Activated CD4-positive, alpha-beta T cell treated with anti-CD3 and anti-CD28 coated beads, Interleukin-2, amount 50 U/mL, for 48 hours (primary cell): ENCODE measurements at places on chromosomes 2 and 18.
A peak's percentile ranks its signal among the peaks of the same experiment; 100 is the strongest.

- DNase-seq = no peak
Observed at GRCh38 chr18:40841063-40841462, 1114.0 kb upstream of the PIK3C3 start.

- peak; percentile 30 for DNase-seq
Observed at GRCh38 chr2:10300997-10301940, 1.4 kb upstream of the HPCAL1 start.

DNA sequence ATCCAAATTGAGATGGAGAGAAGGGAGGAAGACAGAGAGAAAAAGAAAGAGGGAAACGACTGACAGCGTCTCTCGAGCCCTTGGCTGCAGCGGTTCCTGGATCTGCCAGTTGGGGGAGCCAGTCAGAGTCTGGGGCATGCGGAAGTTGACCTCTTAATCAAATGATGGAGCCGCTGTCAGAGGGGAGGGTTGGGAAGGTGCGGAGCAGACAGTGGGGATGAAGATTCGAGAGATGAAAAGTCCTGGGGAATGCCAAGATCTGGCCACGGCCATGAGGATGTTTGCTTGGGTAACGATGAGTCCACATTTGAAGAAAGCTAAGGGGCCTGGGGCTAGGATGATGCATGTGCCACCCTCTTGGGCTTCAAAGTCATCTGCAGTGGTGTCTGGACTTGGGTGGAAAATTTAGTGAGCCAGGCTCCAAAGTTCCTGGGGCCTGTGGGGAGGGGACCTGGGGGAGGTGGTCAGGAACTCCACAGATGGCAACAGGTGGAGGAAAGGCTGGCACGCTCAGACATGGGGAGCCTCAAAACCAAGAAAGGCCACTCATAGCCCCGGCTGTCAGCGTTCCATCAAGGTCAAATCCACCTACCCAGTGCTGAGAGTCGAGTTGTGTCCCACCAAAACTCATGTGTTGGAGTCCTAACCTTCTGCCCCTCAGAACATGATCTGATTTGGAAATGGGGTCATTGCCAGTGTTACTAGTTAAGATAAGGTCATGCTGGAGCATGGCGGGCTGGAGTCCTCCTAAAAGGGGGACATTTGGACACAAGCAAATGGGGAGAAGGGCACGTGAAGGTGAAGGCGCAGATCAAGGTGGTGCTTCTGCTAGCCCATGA, 200.1 kb downstream of the NDUFA10 start:
- no peak for DNase-seq

DNA sequence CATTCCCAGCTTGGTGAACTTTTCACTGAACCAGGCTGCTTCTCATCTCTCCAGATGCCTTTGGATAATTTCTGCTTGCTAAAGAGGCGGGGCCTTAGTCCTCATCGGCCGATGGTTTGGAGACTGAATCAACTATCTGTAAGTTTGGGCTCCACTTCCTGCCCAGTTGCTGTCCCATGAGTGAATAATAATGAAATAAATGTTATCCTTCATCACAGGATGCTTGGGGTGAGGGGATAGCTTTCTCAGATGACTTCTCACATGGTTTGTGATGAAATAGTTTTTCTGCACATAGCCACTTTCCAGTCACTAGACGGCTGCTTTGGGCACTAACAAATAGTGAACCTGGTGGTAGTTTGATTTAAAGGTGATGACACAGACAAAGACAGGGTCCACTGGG, 376.6 kb upstream of the TRIB2 start:
- no peak for DNase-seq

DNA sequence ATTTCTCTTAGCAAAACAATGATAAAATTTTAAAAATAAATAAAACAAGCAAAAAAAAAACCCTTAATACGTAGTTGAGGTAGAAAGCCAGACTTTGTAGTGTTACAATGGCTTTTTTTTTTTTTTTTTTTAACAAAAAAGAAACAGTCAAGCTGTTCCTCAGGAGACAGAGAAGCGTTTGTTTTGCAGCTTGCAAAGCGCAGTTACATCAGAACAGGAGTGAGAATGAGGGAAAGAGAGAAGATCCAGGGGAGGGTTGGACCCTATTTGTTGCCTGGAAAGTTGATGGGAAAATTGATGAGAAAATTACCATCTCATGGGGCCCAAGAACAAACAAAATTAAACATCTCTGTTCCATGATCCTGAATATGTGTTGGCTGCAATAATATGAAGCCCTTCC, 146.5 kb downstream of the NETO1 start:
- no peak for DNase-seq

DNA sequence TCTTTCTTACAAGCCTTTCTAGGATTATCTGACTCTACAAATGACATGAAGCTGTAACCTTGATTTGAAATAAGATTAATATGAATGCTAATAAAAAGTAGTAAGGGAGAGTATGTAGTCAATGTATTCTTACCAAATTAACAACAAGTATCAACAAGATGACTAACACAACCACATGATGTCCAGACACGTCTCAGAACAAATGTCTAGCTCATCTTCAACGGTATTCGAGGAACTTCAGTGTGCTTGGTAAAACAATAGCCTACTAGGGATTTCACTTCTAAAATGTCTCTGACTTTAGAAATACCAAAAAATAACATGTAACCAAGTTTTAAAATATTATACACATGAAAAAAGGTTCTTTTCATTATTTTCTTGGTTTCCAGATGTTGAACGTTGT, 3.4 kb downstream of the HDLBP start:
- no peak for DNase-seq

DNA sequence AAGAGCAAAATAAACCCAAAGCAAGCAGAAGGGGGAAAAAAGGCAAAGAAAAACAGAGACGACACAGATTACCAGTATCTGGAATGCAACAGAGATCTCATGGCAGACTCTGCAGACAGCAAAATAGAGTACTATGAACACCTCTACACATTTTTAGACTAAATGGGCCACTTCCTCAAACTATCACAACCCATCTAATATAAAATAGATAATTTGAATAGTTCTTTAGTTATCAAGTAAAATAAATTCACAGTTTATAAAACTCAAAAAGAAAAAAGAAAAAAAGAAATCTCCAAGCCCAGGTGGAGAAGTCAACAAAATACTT, 16.6 kb downstream of the SESTD1 start:
- no peak for DNase-seq

DNA sequence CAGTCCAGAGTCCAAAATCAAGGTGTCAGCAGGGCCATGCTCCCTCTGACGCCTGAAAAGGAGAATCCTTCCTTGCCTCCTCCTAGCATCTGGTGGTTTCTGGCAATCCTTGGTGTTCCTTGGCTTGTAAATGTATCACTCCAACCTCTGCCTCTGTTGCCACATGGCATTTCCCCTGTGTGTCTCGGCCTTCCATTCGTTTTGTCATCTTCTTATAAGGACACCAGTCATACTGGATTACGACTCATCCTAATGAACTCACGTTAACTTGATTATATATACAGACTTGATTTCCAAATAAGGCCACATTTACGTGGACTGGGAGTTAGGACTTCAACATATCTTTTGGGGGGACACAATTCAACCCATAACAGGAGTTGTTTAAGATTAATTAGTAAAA, 15.8 kb downstream of the PMAIP1 start:
- DNase-seq = no peak

- no peak for DNase-seq
Observed at GRCh38 chr2:208222351-208222750, 32.5 kb downstream of the IDH1 start.

DNA sequence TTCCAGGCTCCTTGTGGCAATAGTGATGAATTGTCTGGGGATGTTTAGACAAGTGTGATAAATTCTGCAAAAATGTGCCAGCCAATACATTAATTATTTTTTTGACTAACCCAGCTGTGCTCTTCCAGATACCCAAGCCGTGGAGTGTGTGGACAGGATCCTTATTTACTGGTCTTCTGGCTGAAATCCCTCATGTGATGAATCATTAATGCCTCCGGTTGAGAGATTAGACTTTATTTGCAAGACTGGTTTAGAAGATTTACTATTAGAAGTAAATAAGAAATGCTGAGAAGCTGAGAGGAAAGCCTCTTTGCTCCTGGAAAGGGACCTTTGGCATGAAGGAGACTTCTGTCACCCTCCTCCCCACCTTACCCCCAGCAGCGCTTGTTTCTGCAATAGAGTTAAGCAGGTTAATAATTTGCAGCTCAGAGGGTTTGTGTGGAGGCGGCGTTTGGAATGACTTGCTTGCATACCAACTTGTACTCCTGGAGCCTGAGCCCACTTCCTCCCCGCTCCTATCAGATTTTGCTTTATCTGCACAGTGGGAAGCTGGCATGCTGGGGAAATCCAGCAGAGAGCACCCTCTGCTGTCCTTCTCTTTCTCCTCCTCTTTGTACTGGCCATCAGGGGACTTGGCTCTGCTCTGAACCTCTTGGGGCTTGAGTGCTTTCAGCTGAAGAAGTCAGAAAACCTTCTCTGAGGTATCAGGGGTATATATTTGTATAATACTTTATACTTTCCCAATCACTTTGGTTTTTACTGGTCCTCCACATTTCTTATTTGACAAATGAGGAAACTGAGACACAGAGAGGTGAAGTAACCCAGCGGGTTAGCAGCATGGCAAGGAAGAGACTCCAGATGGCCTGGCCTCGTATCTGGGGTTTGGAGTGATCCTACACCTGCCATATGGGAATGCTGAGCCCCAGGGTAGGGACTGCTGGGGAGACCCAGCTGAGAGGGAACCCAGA, 16.3 kb downstream of the SLC3A1 start:
- no peak for DNase-seq

DNA sequence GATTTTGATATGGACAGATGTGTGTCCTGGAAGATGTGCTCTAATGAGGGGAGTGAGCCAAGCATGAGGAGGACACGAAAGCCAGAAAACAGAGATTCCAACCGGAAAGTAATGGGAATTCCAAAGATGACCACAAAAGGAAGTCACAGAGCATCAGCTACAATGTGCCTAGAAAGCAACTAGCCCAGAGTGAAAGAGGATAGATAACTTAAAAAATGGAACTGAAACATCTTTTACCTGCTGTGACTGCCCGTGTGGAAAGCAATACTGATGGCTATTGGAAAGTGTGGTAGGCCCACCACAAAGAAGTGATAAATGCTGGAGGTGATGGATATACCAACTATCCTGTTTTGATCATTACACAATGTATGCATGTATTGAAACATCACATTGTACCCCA, 21.6 kb downstream of the DNMT3A start:
- no peak for DNase-seq

DNA sequence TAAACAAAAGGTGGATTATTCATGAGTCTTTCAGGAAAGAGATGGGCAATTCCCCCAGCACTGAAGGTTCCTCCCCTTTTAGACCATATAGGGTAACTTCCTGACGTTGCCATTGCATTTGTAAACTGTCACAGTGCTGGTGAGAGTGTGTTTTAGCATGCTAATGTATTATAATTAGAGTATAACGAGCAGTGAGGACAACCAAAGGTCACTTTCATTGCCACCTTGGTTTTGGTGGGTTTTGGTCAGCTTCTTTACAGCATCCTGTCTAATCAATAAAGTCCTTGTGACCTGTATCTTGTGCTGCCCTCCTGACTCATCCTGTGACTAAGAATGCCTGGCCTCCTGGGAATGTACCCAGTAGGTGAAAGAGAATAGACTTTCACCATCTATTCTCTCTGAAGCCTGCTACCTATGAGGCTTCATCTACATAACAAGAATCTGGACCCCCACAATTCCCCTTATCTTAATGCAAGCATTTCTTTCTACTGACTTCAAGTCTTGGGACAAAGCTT, 148.7 kb downstream of the CABLES1 start:
- peak; percentile 47 for DNase-seq

DNA sequence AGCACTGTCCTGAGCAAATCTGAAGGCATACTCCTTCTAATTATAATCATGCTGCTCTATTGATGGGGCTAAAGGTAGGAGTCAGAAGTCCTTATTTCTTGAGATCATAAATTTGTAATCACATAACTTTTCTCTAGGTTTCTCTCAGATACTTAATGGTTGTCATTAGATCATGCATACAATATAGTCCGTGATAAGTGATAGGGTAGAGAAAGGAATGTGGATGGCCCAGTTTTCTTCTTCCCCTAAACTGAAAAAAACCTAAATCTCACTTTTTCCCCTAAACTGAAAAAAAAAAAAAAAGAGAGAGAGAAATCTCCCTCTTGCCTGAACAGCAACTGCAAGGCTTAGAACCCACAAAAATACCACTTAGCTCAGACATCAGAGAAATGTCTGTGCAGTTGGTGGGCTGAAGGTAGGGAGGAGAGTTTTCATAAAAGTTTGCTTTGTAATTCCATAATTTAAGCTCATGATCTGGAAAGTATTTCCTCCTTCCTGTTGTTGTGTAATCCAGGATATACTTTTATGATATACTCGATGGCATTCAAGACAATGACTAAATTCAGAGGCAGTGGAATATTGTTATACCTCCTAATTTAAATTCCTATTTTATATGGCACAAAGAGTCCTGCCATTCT, 79.3 kb upstream of the ITPRID2 start:
- no peak for DNase-seq

- DNase-seq = no peak
Observed at GRCh38 chr2:104041351-104041750, 812.6 kb upstream of the POU3F3 start.

DNA sequence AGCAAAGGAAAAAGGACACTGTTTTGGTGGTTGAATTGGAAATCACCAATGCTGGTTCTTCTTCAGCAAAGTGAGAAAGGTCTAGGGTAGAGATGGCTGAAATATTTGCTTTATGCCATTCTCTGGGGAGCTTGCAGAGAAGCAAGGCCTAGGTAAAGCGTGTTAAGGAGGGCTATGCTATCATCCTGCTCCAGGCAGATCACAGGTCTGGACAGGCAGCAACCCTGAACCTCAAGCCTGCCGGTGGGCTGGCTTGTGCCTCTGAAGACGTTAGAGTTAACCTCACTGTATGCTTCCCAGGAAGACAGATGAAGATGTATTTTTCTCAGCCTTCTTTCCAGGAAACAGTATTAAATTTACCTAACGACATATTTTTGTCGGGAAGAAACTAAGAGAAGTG, 138.5 kb upstream of the LYPD6 start:
- no peak for DNase-seq

DNA sequence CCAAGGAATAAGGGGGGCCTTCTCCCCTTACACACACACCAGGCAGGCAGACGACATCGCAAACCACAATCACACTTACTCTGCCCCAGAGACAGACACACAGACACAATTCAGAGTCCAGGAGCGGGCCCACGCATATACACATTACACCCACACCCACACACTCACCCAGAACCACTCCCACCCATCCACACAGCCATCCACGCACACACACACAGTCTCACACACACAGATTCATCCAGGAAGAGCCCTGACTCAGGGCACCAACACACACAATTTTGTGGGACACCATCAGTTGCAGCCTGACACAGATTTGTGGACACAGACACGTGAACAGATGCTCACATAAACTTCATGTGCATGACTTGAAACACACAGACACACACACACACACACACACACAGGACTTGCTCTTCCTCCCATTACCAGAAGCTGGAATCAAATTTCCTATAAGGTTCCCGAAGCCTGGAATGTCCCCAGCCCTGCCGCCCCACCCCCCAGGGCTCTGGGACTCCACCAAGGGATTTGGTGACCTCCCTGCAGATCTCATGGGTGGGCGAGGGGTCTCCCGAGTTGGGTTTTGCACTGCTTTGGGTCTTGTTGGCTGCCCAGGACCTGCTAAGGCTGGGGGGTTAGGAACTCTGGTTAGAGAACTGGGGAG, 23.5 kb downstream of the TNS1 start:
- DNase-seq = no peak
